ENCODE measurements at places on chromosomes 1 and 21.
A peak's percentile ranks its signal among the peaks of the same experiment; 100 is the strongest.

DNA sequence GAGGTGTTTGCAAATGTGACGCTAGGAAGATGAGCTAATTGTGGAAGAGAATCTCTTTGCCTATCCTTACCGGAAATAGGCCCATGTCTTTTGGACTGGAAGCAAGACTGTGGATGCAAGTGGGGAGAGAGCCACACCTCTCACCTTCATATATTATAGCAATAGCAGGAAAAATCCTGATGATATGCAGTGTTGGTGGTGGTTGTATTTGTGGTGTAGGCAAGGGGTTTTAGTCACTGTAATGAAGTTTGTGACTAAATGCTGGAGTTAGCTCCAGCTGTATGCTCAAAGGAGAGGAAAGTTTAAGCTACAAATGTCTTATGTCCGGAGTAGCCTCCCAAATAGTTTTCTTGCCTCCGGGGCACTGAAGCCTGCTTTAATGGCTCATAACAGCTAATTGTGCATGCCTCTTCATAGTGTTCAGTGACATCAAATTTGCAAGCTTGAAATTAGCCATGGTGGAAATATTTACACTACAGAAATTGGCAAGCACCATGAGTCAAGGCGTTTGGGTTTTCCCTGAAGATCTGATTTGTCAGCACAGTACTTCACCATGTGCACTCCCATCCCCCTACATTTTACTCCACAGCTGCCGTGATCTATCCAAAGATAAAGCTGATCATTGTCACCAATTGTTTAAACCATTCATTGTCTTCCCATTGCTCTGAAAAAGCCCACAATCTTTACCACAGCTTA lies 102.6 kb upstream of the ZNF644 start:
- DNase-seq: no peak

- DNase-seq: no peak
These were observed 23.9 kb upstream of the PTAFR start for GRCh38 chr1:28200234-28200873.

DNA sequence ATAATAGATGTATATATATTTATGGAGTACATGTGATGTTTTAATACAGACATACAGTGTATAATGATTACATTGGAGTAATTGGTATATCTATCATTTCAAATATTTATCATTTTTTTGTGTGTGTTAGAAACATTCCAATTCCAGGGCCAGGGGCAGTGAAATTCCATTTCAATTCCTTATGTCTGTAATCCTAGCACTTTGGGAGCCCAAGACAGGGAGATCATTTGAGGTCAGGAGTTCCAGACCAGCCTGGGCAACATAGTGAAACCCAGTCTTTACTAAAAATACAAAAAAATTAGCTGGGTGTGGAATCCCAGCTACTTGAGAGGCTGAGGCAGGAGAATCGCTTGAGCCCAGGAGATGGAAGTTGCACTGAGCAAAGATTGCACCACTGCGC lies 30.4 kb upstream of the PDC start:
- no peak for DNase-seq

GRCh38 chr1:1307261-1307922 lies 338 bp downstream of the ACAP3 start:
- no peak for DNase-seq

- DNase-seq: no peak
These were observed 397.2 kb downstream of the DUSP10 start for GRCh38 chr1:221344693-221345092.

- no peak for DNase-seq
These were observed 44.9 kb downstream of the TRAF5 start for GRCh38 chr1:211371406-211372105.

- no peak for DNase-seq
These were observed 179.9 kb downstream of the DENND1B start for GRCh38 chr1:197595304-197595904.

- no peak for DNase-seq
These were observed 11.7 kb upstream of the CAPN9 start for GRCh38 chr1:230735447-230735846.

DNA sequence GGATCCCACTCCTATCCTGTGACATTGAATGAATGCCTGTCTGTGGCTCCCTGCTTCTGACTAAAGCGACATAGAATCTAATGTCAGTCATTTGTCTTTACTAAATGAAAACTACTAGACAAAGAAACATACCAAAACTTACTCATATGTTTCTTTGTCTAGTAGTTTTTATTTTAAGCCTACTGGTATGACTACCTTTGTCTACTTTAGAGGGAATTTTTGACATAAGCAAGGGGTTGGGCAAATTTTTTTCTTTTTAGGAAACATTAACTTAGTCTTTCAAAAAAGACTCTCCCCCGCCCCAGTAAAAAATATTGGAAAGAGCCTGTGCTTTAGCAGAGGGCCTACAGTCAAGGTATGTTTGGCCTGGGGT lies 4.9 kb downstream of the NEK7 start:
- DNase-seq: no peak

DNA sequence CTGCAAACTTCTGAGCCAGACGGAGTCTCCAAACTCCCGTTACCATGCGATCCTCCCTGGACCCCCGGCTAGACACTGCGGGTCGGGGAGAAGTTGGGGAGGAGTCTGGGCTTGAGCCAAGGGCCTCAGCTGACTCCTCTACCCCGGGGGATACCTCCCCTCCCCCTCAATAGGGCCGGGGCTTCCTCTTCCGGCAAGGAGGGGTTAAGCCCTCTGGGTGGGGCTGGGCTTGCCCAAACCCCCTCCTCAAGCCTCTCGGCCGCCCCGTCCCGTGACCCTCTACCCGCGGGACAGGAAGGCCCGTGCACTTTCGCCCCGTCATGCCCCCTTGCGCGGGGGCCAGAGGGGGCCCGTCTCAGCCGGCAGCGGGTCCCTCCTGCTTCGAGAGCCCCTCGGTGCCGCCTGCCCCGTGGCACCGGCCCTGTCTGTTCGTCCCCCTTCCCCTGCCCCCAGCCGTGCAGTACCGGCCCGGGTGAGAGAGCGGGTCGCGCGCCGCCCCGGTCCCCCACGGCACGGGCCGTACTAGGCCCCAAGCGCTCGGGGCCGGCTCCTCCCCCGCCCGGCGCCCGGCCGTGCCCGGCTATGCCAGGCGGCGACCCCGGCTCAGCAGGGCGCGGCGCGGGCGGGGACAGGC lies 652 bp downstream of the ARL8A start:
- no peak for DNase-seq

GRCh38 chr21:45332415-45332814 lies 44.7 kb upstream of the POFUT2 start:
- no peak for DNase-seq

DNA sequence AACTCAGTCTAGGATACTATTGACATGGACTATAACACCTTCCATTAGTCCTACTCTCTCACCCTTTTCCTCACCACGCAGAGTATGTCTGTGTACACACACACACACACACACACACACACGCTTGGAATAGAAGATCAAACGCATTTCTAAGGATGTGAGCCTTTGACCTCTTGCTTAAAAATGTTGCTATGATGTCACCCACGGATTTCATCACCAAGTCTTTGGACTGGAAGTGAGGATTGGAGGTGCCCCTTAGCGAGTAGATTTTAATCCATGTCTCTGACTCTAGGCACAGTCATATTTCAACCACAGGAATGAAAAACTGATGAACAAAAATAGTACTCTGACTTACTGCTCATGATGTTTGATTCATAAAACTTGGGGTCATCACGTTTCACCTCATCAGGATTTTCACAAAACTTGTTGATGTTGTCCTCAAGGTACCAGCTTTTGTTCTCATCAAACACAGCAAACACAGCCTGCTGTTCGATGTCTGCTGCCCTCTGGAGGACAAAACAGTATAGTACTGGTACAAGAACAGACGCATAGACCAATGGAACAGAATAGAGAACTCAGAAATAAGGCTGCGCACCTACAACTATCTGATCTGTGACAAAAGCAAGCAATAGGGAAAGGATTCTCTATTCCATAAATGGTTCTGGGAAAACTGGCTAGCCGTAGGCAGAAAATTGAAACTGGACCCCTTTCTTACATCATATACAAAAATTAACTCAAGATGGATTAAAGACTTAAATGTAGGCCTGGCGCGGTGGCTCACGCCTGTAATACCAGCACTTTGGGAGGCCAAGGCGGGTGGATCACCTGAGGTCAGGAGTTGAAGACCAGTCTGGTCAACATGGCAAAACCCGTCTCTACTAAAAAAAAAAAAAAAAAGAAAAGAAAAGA lies 39.9 kb downstream of the F5 start:
- DNase-seq: no peak

- peak; percentile 56 for DNase-seq
These were observed 829 bp downstream of the PEA15 start for GRCh38 chr1:160206036-160206389.

DNA sequence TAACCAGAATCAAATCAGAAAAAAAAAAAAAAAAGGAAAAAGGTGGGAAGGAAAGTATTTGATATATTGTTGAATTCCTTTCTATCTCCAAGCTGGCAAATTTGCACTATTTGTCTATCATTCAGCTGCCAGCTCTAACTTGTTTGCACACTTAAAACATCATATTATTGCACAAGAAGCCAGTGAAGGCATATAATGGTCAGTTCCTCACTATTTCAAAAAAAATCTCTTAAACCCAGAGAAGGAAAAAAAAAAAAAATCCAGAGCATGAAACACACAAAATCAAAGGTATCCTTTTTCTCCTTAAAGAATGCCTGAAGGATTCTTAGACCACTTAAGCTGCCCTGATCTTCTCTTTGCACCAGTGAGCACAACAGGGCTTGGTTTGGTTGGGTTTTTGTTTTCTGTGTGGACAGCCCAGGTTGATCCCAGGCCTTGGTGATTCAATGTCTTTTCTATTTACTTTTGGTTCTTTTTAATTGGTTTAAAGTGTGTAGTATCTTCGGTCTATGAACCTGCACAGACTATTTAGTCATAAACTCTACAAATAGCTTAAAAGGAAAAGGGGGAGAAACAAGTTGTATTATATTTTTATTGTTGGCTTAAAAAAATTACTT lies 40.2 kb downstream of the DUSP10 start:
- DNase-seq: no peak

GRCh38 chr21:45415943-45416611 lies 11.1 kb downstream of the COL18A1 start:
- no peak for DNase-seq

DNA sequence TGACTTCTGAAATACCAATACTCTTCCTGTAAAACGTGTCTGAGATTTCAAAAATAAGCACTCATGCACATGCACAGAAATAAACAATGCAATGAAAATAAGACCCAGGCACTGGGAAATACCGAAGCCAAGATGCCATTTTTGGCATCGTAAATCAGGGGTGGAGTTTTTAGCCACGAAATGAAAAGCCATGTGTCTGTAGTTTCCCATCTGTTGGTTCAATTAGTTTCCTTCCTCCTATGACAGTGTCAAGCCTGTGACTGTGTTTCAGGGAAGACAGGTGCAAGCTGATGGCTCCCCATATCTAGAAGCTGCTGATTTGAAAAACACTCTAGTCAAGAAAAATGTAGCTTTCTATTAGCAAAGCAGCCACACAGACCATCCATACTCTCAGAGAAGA lies 480.4 kb upstream of the CAMK1G start:
- DNase-seq: no peak

DNA sequence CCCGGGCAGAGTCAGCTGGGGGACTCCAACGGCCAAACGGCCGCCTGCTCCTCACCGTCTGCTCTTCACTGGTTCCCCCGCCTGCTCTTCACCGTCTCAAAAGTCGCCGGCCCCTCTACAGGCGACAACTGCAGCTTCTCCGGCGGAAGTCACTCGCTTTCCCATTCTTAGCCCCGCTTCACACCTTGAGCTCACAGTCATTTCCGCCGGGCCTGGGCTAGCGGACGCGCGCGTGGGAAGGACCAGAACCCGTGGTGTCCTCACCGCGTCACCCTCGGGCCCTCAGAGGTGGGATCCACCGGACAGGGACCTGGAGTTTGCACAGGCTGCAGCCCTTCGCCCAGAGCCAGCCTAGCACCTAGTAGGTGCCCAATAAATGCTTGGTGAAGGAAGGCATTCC lies 27.9 kb upstream of the HJV start:
- DNase-seq: no peak

- no peak for DNase-seq
These were observed 96.9 kb upstream of the SGIP1 start for GRCh38 chr1:66437136-66437401.

DNA sequence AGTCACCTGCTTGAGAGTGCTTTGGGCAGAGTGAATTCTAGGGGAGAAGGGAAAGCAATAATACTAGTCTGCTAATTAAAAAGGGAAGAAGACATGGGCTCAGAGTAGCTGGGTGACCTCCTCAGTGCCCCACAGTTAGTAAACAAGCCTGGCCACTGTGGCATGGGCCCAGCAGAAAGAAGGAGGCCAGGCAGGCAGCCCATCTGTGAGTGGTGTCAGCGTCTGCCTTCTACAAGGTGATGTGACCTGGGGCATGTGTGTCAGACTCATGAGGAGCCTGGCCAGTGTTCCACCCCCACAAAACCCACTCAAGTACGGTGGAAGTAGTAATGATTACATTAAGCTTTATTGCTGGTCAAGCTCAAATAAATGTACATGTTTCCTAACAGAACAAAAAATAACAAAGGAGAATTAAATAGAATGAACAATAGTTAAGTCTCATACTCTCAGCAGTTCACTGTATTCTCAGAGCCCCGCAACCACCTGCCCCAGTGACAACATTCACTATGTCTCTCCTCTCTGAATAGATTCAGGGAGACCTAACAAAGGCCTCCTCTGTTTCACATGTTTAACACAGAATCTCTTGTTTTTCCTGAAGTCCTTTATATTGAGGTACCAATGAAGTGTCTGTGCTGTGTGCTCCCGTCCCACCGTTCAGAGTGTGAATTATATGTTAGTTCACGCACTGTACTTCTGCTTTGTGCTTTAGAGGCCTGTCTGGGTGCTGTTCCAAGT lies 32.5 kb downstream of the SLC22A15 start:
- no peak for DNase-seq

DNA sequence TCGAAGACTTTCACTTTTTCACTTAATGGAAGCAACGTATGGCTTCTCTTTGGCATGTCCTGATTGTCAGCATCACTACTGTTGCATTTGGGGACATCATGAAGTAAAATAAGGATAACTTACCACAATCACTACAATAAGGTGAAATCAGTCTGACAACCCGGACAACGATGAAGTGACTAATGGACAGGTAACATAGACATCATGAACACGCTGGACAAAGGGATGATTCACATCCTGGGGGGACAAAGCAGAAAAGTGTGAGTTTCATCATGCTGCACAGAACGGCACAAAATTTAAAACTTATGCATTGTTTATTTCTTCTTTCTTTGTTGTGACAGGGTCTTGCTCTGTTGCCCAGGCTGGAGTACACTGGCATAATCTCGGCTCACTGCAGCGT lies 53.9 kb downstream of the FH start:
- no peak for DNase-seq

DNA sequence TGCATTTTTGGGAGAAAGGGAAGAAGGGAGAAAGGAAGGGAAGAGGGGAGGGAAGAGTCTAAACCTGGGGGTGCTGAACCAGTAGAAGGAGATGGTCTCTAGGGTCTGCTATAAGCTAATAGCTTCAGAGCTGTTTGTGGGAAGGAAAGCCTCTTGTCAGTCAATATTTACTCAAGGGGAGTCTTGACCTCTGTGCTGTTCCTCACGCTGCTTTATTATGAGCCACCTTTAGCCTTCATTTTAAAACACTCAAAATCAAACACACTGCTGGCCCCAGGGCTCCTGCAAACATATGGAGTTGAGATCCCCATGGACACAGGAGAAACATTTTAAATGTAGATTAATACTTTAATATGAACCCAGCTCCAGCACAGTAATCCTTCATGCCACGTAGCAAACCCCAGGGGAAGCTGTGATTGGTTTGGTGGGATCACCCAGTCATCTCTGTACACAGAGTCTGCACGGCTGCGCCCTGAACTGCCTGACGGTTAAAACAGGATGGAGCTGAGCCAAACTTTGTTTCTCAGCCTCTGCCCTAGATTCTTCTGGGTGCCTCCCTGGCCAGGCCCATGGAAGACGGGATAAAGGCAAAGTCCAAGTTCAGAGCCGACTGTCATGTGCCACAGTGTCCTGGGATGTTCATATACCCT lies 40.2 kb upstream of the VWA5B1 start:
- no peak for DNase-seq

Measured in GM12891 (cell line).